A549 treated with GW870086 at 1 μM for 4 hours (cell line): ENCODE measurements at places on chromosomes 5 and 9. TPM values are rescaled to one million over a fixed set of nuclear protein-coding genes. Genes with fewer than 3 reads are reported as not detected.

PITX1 gene
- total RNA-seq = 19.2 to 31.0 TPM (median 28.5 TPM) in 5 replicates

BHMT2 gene
- total RNA-seq = not detected in 5 replicates

PAPPA gene
- total RNA-seq = 18.8 to 29.7 TPM (median 26.2 TPM) in 5 replicates

SPINK1 gene
- total RNA-seq = 0.34 to 2.2 TPM (median 0.95 TPM) in 5 replicates

SOWAHA gene
- 0.07 to 0.16 TPM (median 0.11 TPM) in 5 replicates for total RNA-seq

URM1 gene
- total RNA-seq = 67.0 to 85.2 TPM (median 83.9 TPM) in 5 replicates

CAST gene
- total RNA-seq = 143 to 185 TPM (median 183 TPM) in 5 replicates

C1QTNF3 gene
- total RNA-seq = 0.26 TPM in 1 of 5 replicates, not detected in the others

FAM114A2 gene
- 8.3 to 14.0 TPM (median 10.1 TPM) in 5 replicates for total RNA-seq
